Activated CD8-positive, alpha-beta memory T cell treated with anti-CD3 and anti-CD28 coated beads for 4 hours (primary cell): ENCODE measurements at places on chromosomes 4 and X.

GRCh38 chr4:156889616-156890594 is 81.7 kb downstream of the PDGFC start:
- no peak for DNase-seq

DNA sequence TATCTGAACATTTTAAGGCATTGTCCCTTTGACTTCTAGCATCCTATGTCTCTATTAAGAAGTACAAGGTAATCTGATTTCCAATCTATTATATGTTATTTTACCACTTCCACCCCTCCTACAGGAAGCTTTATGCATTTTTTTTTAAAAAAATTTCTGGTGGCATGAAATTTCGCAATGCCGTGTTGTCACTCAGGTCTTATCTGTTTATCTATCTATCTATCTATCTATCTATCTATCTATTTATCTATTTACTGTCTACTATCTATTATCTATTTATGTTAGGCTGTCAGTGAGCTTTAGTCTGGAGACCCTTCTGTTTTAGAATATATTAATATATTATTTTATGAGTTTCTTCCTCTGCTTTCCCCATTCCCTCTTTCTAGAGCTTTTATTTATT is 125.3 kb upstream of the FAM9C start:
- DNase-seq = no peak

DNA sequence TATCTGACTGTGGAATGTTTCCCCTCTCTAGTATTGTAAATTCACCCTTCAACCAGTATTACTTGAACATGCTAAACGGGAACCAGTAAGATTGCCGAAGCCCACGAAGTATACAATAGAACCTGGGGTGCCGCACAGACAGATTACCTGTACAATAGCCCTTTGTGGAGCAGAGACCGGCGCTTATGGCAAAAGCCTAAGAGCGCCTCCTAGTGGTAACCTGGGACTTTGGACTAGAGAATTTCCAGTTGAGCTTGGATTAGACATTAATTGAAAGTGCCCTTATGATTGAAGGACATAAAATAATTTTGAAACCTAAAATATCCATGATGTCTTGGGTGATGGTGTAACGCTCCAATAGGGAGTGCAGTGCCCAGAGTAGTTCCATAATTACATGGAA is 14.1 kb downstream of the ZNF157 start:
- peak; percentile 44 for DNase-seq

DNA sequence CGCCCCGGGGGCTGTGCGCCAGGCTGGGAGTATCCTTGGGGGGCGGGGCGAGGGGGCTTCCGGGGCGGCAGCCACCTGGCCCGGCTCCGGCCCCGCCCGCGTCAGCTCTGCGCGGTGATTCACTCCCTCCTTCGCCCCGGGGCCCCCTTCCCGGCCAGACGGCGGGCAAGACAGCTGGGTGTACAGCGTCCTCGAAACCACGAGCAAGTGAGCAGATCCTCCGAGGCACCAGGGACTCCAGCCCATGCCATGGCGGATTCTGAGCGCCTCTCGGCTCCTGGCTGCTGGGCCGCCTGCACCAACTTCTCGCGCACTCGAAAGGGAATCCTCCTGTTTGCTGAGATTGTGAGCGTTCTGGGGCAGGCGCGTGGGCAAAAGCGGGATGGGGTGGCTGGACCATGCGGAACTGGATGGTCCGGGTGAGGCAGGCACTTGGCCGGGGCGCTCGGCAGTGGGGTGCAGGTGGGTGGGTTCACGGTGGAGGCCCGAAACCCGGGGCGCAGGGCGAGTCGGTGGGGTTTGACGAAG is at the start of gene PLP2:
TSS of gene PLP2 (plus strand) at position 147 of the 528 bp plus-strand sequence. CDS start at position 250, 103 bp downstream.
- DNase-seq = peak; percentile 46

DNA sequence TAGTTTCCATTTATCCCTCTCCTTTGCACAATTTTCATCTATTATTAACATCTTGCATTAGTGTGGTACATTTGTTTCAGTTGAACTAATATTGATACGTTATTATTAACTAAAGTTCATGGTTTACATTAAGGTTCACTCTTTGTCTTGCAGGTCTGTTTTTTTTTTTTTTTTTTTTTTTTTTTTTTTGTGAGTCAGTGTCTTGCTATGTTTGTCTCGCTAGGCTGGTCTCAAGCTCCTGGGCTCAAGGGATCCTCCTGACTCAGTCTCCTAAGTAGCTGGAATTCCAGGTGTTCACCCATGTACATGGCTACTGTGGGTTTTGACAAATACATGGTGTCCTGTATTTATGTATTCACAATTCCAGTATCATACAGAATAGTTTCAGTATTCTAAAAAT is 6.8 kb downstream of the TBC1D19 start:
- no peak for DNase-seq

DNA sequence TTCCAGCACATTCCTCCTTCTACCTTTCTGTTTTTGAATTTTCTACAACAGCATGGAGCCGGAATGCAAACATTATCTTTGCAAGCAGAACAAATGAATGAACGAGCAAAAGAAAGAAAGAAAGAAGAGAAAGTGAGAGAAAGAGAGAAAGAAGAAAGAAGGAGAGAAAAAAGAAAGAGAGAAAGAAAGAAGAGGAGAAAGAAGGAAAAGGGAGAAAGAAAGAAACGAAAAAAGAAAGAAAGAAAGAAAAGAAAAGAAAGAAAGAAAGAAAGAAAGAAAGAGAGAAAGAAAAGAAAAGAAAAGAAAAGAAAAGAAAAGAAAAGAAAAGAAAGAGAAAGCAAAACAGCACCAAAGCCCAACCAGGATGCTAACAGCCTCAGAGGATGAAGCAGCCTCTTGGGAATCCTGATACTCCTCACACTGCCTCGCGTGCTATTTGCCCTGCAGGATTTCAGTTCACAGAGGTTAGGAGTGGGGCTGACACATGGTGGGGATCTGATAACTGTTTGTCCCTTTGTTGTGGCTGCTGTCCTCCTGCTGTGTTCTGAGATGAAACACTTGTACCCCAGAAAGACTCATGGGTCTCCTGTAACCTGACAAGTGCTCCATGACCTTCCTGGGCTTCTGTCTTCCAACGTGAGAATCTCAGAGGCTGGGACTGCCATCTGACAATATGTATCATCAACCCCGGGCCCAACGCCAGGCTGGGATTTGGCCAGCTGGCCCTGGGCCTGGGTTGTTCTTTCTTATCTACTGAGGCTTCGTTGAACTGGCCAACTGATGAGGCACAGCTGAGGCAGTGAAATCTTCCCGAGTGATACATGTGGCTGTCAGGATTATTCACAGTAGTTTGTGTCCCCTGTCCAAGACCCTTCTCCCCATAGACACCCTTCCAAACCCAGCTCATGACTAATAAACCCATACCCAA is 61.0 kb downstream of the SEPSECS start:
- DNase-seq = no peak

DNA sequence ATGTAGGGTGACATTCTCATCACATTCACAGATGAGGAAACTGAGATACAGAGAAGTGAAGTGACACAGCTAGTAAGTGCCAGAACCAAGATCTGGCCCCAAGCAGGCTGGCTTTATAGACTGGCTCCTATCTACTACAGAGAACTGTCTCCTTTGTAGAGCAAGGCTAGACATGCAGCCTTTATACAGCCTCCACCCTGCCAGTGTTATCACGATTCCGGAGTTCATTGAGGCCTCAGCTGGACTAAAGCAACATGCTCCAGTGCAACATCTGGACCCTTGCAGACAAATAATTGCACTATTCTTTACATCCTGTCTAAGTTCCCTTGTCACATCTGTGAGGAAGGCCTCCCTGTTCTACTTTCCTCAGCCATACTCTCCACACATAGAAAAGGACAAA is 58.0 kb upstream of the XIAP start:
- no peak for DNase-seq

- no peak for DNase-seq
Measured at GRCh38 chr4:47373709-47374108, 89.8 kb downstream of the COMMD8 start.

- DNase-seq = no peak
Measured at GRCh38 chrX:41734530-41734929, 10.5 kb downstream of the GPR82 start.

DNA sequence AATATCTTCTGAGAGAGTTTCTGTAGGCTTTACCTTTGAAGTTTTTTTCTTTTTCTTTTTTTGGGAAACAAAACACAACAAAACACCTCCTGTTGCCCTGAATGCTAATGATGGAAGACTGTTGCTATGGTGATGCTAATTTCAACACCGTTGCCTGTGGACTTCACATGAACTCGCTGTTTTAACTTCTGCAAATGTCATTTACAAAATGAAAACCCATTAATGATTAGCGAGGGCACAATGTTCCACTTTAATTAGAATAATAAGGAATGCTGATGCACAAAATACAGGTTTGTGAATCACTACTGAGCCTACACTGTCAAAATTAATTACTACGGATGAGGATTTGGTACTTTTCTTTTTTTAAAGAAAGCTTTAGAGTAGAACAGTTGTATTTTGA is 227.1 kb upstream of the FTHL17 start:
- DNase-seq = no peak

GRCh38 chrX:71618303-71618721 is at the start of gene CXCR3:
CXCR3 (minus strand) TSS chrX:71618511; CDS start chrX:71618449, 62 bp downstream.
- peak; percentile 51 for DNase-seq

DNA sequence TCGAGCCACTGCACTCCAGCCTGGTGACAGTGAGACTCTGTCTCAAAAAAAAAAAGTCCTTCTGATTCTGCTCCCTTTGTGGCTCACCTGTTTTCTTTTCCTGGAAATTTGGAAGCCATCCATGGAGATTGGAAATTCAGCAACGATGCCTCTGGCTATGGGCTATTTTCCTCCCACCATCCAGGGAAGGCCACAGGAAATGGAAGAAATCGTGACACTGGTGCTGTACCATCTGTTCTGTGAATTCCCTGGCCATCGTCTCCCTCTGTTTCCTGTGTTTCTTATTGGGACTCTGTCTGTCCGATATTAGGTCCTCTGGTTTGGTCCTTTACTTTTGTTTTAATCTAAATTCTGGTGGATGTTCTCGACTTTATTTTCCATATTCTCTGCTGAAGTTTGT is 29.4 kb upstream of the ADRA2C start:
- DNase-seq = no peak

DNA sequence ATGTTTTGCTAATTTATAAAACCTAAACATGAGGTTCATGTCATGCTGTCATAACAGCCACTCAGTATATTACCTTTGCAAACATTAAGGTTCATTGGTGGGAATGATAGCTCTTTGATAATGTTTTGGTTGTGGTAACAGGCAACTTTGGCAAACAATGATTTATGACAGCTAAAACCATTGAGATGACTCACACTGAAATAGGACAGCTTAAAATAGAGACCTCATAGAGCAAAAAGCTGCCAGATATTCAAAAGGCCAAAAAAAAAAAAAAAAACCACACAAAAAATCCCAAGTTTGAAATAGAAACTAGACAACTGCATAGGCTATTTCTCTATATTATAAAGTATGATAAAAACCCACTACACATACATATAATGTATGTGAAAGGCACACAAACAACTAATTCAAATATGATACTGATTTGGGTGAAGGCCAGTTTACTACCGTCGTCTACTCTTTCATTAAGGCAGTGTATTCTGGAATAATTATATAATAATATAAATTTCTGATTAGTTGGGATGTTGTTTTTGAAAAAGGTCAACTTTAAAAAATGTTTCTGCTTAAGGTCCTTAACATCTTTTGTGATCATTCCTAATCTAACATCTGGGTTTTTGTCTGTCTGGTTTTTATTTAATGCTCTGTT is 646.0 kb upstream of the PITX2 start:
- no peak for DNase-seq

- no peak for DNase-seq
Measured at GRCh38 chr4:133484287-133484686, 335.2 kb downstream of the PCDH10 start.

DNA sequence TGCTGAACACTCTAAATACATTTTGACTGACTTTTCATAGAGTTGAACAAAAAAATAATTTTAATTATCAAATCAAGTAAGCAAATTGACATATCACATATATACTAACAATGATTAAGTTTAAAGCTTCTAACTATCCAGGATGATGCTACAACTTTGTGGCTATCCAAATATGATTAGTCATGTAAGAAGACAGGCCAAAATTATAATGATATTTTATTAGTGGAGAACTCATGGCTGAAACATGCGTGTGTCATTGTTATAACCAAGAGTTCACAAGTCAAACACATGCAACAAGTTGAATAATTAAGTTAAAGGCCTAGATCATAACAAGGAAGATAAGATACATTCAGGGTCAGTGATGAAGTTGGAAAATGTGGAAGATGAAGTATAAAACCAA is 346.8 kb downstream of the FSTL5 start:
- DNase-seq = no peak

DNA sequence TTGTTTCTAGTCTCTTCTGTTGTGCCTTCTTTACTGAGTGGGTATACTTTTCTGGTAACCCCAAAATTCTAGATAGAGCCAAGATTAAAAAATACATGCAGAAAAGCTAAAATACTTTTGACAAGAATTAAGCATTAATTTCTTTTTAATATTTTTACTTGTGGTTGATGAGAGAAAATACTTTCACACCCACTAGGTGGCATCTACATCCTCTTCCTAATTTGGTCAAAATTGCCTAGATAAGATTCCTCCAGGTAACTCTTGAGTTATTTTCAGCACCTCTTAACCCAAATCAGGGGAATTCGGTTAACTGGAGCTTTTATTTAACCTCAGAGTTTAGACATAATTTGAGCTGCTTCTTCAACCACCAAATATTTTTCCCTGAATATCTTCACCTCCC is 28.4 kb upstream of the COX7B2 start:
- no peak for DNase-seq

DNA sequence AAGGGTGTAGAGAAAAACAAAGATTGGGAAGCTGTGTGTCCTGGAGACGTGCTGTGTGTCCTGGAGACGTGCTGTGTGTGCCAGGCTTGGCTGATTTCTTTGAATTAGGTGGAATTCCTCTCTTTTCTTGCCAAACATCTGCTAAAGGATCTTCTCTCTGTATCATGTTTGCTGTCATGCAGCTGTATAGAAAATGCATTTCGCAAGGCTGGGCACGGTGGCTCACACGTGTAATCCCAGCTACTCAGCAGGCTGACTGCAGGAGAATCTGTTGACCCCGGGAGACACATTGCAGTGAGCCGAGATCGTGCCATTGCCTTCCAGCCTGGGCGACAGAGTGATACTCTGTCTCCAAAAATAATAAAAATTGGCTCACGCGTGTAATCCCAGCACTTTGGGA is 187.0 kb downstream of the CRLF2 start:
- no peak for DNase-seq

- DNase-seq = no peak
Measured at GRCh38 chrX:81241753-81242152, 39.9 kb downstream of the SH3BGRL start.

GRCh38 chr4:81213671-81214070 is 1.4 kb downstream of the PRKG2 start:
- no peak for DNase-seq

DNA sequence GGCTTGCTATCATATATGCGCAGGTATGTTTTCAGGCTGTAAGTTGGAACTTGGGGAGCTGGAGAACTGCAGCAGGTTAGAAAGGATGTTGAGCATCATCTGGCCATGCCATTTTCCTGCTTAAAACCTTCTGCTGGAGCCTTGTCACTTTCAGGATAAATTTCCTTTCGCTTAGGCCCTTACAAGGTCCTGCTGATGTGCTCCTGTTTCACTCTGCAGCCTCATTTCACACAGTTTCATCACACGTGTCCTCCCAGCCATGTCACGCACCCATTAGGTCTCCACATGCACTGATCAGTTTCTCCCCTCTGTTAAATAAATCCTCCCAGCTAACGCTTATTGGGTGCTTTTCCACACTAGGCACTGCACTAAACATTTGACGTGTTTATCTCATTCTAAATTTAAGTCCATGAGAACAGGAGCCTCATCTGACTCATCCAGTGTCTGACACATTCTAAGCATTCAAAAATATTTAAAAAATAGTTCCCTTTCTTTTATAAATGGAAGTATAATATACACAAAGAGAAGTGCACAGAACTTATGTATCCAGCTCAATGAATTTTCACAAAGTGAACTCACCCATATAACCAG is 14.5 kb downstream of the SOD3 start:
- DNase-seq = no peak

- no peak for DNase-seq
Measured at GRCh38 chr4:184794470-184794869, 31.3 kb downstream of the ACSL1 start.
